Cardiac fibroblast (primary cell): ENCODE measurements at places on chromosomes 4 and X.
A peak's percentile ranks its signal among the peaks of the same experiment; 100 is the strongest.

- no peak for DNase-seq
Measured at GRCh38 chrX:112087545-112087944, 5.0 kb upstream of the TRPC5 start.

GRCh38 chr4:172822331-172822730, 346.3 kb upstream of the GALNT7 start:
- DNase-seq, result no peak

DNA sequence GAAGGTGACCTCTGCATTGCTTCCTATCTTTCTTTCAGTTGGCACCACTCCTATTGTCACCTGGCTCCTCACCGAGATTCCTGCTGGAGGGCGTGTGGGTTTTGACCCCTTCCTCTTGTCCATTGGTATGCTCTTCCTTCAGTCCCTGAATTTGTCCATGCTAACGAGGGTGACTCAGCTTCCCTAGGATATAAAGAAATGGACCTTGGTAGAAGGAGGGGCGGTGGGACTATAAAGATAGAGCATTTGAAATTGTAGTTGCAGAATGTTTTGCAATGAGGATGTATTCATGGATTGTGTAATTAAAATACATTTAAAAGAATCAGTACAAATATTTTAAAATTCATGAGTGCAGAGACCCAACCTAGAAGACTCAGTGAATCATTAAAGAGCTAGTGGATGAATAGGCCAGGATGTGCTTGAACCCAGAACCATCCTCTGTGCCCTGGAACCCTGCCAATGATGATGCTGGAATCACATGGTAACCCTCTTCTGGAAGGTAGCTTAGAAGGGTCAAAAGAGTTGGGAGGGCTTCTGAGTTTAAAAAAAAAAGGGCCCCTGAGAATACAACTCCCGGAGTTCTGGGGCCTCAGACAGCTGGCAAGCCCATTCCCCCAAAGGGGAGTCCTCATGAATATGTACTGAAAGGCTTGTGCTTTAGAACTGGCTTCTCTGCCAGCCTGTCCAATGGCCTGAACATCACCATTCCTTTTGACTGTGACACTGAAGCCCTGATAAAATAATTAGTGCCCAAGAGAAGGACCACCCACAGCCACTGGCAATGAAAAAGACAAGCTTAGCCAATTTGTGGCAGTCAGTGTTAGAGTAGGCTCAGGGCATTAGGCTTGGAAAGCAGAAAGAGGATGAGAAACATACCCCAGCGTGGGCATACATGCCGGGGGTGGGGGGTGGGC, 8.0 kb downstream of the XPNPEP2 start:
- DNase-seq, result peak; percentile 7

DNA sequence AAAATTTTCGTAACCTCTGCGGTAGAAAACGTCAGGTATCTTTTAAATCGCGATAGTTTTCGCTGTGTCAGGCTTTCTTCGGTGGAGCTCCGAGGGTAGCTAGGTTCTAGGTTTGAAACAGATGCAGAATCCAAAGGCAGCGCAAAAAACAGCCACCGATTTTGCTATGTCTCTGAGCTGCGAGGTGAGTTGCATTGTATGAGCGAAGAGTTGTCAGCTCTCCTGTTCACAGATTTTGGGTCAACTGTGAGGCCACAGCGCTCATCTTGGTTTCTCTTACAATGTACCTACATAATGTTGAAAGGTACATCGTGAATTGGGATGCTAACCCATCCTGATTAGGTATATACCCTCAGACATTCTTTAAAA, 486 bp downstream of the CLCN3 start:
- peak; percentile 31 for DNase-seq

DNA sequence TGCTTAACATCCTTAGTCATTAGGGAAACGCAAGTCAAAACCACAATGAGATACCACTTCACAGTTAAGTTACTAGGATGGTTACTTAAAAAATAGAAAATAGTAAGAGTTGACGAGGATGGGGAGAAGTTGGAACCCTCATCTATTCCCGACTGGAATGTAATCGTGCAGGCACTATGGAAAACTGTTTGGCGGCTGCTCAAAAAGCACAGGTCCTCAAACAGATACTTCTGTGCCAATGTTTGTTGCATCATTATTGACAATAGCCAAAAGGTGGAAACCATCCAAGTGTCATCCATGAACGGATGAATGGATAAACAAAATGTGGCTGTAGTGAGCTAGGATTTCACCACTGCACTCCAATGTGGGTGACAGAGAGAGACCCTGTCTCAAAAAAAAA, 11.7 kb downstream of the CTAG1B start:
- DNase-seq, result no peak
